ENCODE measurements at places on chromosomes 4 and X.

DNA sequence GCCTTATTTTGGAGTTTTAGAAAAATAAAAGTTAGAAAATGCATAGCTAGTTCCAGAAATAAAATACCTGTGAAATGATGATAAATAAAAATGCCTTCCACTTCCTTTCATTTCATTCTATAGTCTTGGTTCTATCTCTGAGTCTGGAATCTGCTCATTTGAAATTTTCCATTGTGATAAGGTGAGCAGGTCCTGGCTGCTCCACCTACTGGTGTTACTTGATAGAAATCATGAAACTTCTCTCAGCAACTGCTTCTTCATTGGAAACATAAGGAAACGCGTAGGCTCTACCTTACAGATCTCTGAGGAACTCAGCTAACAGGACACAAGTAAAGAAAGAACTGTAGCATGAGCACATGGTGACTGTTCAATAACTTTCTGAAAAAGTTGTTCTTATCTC, 141.8 kb downstream of the DCHS2 start:
- peak; percentile 7 for DNase-seq

DNA sequence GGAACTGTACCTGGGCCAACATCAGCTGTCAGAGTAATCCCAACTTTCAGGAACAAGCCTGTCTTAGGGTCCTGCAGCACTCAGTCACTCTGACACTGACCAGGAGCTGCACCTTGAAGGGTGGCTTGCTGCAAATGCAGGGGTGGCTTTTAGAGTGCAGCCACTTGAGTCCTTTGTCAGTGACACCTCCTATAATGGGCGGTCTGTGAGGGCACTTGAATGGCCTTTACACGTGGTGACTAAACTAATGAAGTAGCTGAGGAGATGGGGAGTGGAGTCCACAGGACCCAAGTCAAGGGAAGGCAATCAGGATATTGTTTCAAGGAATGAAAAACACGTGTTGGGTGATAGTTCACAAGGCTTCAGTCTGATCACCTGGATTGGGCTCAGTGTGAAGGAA, 11.1 kb upstream of the LNX1 start:
- no peak for DNase-seq

- peak; percentile 35 for DNase-seq
These were observed 325.0 kb upstream of the EMCN start for GRCh38 chr4:100842856-100843255.

- peak; percentile 5 for DNase-seq
These were observed 17.7 kb upstream of the N4BP2 start for GRCh38 chr4:40038977-40039376.

GRCh38 chr4:102734591-102735385, 26.0 kb downstream of the MANBA start:
- no peak for DNase-seq

GRCh38 chr4:158997660-158998349, 105.1 kb upstream of the RAPGEF2 start:
- no peak for DNase-seq

DNA sequence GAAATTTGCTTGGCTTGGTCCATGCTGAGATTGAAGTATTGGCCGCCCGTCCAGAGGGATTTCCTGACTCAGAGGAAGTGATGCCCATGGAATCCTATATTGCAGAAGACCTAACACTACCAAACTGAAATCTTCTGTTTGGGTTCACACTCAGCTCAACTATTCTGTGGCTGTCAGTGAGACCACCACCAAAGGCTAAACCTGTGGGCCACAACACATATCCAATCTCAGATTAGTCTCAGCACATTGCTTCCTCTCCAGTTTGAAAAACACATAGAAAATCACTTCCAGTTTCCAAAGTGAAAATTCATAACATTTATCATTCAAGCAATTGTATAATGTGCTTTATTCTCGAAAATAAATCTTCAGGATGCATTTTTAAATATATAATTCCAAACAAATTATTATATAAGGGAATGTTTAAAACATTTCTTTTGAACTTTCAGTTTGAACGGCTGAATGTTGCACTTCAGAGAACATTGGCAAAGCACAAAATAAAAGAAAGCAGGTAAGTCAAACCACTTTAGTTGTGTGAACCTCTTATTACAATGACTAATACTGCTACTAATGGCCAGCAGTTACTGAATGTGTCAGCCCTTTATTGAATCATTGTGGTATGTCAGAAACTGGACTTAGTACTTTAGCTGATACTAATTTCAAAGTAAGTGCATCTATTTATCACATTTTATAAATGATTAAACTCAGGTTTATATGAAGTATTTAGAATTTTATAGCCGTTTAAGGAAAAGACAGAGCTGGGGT, 37.0 kb downstream of the GUCY1A1 start:
- no peak for DNase-seq

DNA sequence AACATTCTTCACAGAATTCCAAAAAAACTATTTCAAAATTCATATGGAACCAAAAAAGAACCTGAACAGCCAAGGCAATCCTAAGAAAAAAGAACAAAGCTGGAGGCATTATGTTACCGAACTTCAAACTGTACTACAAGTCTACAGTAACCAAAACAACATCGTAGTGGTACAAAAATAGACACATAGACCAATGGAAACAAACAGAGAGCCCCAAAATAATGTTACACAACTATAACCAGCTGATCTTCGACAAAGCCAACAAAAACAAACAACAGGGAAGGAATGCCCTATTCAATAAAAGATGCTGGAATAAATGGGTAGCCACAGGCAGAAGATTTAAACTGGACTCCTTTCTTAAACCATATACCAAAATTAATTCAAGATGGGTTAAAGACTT, 1189.6 kb downstream of the PCDH18 start:
- no peak for DNase-seq

- DNase-seq = peak; percentile 61
These were observed 2.1 kb upstream of the ADH5 start for GRCh38 chr4:99090481-99091215.

- no peak for DNase-seq
These were observed 19.4 kb downstream of the NLGN3 start for GRCh38 chrX:71164071-71164470.

- DNase-seq = no peak
These were observed 63.7 kb downstream of the COL25A1 start for GRCh38 chr4:109238746-109239145.

- DNase-seq = no peak
These were observed 42.3 kb downstream of the TBC1D14 start for GRCh38 chr4:6951880-6952381.

DNA sequence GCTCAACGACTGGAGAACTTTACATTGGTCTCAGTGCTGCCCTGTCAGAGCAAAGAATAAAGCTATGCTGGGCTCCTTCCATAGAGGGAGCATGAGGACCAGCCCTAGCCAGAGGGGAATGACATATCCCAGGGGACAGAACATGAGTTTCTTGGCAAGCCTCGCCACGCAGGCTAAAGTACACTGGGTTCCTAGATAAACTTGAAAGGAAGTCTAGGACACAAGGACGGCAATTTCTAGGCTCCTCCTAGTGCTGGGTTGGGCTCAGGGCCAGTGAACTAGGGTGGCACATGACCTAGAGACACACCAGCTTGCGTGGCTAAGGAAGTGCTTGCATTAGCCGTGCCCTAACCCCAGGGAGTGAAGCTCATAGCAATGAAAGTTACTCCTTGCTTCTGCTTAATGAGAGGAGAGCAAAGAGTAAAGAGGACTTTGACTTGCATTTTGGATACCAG, 141.0 kb downstream of the MAB21L2 start:
- peak; percentile 60 for DNase-seq

DNA sequence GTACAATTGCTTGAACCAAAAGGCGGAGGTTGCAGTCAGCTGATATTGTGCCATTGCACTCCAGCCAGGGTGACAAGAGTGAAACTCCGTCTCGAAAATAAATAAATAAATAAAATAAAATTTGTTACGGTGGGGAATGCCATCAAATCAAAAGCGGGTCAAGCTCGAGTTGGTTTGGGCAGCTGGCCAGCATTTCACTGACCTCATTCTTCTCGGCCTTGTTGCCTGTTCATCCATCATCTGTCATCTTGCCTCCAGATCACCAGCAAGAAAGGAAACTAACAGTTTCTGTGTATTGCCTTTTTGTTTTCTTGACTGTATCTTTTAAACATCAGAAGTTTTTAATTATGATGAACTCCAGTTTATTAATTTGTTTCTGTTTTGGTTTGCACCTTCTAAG, 31.5 kb upstream of the KLHL2 start:
- DNase-seq = no peak

GRCh38 chrX:21907260-21907659, 33.2 kb upstream of the SMS start:
- peak; percentile 70 for DNase-seq

- DNase-seq = no peak
These were observed 15.3 kb downstream of the GPC3 start for GRCh38 chrX:133970076-133970475.

DNA sequence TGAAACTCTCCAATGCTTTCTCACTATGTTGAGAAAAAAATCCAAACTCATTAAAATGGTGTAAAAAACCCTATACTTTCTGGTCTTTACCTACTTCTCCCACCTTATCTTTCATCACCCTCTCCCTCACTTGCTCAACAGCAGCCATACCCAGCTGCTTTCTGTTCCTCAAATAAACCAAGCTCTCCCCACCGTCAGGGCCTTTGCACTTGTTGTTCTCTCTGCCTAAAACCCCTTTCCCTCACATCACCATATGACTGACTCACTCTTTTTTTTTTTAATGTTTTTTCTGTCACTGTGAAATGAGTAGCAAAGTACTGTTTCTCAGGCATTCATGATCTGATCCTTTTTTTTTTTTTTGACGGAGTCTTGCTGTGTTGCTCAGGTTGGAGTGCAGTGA, 122.3 kb upstream of the TMEM164 start:
- DNase-seq = no peak

DNA sequence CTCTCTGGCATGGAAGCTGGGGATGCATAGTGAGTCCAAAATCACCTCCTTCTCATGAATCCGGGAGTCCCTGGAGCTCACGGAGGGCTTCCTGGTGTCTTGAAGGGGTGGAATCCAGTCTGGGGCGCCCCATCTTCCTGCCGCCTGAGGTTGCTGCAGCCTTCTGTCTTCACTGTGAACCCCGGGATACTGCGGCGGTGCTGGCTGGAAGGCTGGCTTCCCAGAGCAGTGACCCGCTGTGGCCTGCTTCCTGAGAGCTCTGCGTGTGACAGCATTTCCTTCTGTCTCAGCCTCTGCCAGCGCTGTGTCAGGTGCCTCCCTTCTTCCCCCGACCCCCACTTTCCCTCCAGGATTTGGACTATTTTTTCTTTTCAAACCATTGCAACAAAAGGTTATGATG, 98.8 kb upstream of the STOX2 start:
- DNase-seq = no peak

DNA sequence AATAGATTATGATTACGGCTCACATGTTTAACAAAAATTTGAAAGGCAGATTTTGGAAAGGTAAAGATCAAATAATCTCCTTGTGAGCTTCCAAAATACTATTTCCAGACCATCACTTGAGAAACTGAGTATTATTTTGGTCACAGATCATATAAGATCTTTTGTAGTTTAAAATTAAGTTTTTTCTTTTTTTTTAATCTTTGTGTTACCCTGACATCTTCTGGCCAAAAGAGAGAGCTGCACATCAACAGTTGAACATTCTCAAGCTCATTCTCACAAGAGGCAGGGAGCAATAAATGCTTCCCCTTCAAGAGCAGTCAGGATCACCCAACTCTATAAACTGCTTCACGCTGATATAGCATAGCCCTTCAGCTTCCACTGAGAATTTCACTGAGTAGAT, 15.9 kb downstream of the TMEM192 start:
- DNase-seq = peak; percentile 52

GRCh38 chr4:23023121-23023520, 330.4 kb downstream of the GBA3 start:
- DNase-seq = no peak

DNA sequence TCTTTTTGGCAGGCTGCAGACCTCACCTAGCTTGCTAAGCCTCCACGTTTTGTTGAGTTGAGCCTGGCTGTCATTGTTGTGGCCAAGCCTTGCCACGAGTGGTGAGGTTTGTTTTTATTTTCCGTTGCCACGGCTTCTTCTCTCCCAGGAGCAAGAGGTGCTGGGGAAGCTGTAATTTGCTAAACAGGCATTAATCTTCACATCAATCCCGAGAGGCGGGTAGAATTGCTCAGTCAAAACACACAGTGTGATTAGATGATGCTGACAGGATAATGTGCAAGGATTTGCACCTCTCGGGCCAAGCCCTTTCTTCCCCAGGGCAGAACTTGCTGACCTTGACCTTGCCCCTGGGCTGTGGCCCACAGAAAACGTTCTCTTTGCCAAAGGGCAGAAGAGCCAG, 72.2 kb upstream of the ATP6AP2 start:
- no peak for DNase-seq

DNA sequence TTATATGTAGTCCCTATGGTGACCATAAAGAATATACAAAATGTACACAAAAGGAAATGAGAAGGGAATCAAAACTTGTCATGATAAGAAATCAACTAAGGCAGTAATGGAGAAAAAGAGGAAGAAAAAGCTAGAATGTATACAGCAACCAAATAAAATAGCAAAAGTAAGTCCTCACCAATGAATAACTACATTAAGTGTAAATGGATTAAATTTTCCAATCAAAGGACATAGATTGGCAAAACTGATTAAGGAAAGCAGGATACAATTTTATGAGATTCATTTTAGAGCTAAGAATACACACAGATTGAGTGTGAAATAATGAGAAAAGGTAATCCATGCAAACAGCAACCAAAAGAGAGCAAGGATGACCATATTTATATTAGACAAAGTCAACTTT, 157.4 kb downstream of the TET2 start:
- DNase-seq = no peak

DNA sequence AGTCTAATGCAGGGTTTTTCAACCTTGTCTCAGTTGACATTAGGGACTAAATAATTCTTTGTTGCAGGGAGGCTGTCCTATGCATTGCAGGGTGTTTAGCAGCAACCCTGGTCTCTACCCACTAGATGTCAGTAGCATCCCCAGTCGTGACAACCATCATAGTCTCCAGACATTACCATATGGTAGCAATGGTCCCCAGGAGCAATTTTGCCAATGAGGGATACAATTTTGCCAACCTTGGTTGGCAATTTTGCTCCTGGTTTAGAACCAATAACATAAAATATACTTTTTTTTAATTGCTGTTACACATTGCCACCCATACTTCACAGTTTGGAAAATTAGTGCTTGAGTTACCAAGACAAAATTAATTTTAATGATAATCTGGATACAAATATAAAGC, 6.0 kb downstream of the EREG start:
- DNase-seq = peak; percentile 62

GRCh38 chr4:125084608-125085007, 230.1 kb upstream of the FAT4 start:
- DNase-seq = no peak

GRCh38 chrX:2360731-2361130, 140.0 kb downstream of the DHRSX start:
- peak; percentile 31 for DNase-seq

GRCh38 chr4:23117826-23118225, 425.1 kb downstream of the GBA3 start:
- DNase-seq = no peak

GRCh38 chrX:28205905-28206304, 224.7 kb upstream of the DCAF8L1 start:
- no peak for DNase-seq

DNA sequence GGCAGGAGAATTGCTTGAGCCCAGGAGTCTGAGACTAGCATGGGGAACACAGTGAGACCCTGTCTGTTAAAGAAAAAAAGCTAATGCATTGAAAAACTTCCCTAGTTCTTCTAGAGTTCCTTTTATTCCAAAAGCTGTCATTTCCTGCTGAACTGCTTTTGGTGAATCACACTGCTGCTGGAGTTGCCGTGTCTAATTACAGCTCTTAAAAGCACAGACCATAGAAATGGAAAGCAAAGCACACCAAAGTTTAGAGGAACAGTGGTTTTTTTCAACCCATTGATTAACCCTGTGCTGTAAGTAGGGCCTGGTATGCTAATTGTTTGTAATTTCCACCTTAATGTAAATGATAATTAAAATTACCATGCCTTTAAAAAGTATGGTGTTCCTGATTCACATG, 52.4 kb downstream of the SEPTIN11 start:
- peak; percentile 56 for DNase-seq

All from fibroblast of the aortic adventitia (primary cell).